ENCODE measurements at places on chromosomes 5 and 9.

- no peak for DNase-seq
Observed at GRCh38 chr5:73437777-73438644, 10.6 kb downstream of the FOXD1 start.

GRCh38 chr5:28512648-28513047 lies 1474.3 kb upstream of the CDH9 start:
- no peak for DNase-seq

DNA sequence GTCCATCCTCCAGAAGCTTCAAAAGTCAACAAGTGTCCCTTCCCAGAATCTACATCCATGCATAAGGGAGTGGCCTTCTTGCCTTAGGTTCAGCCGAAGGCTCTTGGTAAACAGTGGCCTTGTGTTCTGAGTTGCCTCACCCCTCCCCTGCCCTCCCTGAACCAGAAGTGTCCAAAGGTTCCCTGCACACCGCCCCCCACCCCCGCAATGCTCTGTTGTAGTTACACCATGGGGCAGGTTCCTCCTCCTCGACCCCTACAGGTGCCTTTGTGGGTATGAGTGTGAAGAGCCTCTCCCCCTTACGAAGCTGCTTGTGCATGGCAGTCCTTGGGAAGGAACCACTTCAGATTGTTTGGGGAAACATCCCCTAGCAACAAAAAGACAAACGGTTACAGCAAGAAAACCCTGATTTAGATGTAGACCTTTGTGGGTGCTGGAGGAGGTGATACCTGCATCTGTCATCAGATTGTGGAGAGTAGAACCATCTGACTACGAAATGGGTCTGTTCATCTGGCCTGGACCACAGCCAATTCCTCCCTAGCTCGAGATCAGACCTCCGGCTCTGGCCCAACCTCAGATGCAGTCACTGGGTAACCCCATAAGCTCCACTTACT lies 7.1 kb downstream of the SPACA9 start:
- DNase-seq: no peak

GRCh38 chr5:1007221-1007680 lies 1.4 kb upstream of the NKD2 start:
- no peak for DNase-seq

DNA sequence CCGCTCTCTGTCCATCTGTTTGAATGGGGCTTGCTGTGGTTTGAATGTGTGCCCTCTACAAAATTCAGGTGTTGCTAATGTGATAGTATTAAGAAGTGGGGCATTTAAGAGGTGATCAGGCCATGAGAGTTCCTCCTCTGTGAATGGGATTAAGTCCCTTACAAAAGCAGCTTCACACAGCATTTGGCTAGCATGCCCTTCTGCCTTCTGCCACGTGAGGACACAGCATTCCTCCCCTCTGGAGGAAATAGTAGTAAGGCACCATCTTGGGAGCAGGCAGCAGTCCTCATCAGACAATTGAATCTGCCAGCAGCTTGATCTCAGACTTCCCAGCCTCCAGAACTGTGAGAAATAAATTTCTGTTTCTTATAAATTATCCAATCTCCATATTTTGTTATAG lies 540.2 kb downstream of the CSNK1G3 start:
- no peak for DNase-seq

- no peak for DNase-seq
Observed at GRCh38 chr5:18323891-18324290, 689.6 kb downstream of the TAF11L14 start.

DNA sequence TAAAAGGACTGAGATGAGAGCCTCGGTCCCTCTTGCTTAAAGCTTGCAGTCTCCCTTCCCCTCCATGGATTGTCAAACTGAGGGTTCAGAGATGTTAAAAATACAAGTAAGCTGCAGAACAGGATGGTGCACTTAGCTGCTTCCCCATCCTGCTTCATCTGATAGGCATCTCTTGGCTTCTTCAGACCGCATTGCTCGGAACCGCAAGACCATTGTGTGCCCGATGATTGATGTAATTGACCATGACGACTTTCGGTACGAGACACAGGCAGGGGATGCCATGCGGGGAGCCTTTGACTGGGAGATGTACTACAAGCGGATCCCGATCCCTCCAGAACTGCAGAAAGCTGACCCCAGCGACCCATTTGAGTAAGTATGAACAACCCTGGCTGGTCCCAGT lies 65.5 kb upstream of the SAP30L start:
- DNase-seq: no peak
